ENCODE measurements at places on chromosomes 11 and 22.

GRCh38 chr11:74283580-74284180 lies 27.8 kb downstream of the P4HA3 start:
- no peak for DNase-seq

DNA sequence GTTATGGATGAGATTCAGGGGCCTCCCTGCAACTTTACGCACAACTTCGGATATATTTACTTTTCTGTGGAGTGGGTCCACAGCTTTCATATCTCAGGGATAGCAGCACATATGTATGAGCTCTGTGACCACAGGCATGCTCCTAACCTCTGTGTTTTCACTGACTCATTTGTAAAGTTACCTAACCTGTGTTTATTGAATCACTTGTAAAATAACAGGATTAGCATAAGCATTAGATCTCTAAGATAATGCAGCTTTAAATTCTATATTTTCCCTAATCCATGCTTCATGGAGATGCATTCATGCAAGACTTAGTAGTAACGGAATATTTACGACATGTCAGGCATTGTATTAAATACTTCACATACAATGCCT lies 47.9 kb upstream of the DDI1 start:
- DNase-seq, result no peak

DNA sequence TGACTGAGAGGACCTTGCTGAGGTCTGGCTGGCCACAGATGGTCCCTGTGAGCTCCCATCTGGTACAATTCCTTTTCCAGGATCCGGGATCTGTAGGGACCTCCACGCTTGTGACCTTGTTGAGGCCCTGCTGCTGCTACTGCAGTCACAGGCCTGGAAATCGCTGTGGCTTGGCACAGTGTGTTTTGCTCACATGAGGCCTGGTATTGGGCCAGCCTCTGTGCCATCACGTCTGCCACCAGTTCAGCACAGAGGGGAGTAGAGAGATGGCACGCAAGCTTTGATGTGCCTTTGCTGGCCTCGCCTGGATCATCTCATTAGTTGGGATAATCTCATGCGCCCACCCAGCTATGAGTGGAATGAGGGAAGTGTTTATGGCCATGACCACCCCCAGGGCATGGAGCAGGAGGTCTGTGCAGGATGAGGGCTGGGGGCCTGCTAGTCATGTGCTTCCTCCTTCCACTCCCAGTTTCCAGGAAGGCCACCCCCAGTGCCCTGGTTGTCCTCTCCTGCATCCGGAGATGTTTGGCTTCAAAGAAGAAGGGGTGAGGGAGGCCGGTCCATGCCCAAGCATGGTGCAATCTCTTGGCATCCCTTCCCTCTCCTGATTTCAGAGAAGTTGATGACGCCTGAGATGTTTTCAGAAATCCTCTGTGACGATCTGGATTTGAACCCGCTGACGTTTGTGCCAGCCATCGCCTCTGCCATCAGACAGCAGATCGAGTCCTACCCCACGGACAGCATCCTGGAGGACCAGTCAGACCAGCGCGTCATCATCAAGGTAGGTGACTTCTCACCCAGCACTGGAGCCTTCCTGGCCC lies 22.4 kb downstream of the DERL3 start:
- no peak for DNase-seq

DNA sequence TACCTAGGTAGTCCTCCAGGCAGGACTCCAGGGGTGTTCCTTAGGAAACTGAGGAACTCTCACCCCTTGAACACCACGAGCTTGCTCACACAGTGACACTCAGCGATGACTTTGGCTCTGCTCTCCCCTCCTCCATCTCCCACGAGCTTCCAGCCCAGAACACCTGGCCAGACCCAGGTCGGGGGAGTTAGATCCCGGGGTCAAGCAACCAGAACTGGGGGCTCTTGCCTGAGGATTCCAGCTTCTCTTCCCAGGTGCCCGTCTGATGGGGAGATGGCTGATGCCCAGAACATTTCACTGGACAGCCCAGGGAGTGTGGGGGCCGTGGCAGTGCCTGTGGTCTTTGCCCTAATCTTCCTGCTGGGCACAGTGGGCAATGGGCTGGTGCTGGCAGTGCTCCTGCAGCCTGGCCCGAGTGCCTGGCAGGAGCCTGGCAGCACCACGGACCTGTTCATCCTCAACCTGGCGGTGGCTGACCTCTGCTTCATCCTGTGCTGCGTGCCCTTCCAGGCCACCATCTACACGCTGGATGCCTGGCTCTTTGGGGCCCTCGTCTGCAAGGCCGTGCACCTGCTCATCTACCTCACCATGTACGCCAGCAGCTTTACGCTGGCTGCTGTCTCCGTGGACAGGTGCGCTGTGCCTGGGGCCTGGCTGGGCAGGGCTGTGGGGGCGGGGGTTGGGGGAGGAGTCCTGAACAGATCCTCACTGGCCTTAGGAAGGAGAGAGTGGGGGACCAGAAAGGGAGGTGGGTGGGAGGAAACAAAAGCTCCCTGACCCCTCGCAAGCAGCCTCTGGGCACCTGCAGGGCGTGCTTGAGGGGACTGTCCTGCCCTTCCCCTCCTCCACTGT lies at the start of gene GALR3:
Gene GALR3 (plus strand): TSS at position 249 of the 852 bp plus-strand sequence. CDS start 25 bp downstream, at position 274.
- DNase-seq, result no peak

DNA sequence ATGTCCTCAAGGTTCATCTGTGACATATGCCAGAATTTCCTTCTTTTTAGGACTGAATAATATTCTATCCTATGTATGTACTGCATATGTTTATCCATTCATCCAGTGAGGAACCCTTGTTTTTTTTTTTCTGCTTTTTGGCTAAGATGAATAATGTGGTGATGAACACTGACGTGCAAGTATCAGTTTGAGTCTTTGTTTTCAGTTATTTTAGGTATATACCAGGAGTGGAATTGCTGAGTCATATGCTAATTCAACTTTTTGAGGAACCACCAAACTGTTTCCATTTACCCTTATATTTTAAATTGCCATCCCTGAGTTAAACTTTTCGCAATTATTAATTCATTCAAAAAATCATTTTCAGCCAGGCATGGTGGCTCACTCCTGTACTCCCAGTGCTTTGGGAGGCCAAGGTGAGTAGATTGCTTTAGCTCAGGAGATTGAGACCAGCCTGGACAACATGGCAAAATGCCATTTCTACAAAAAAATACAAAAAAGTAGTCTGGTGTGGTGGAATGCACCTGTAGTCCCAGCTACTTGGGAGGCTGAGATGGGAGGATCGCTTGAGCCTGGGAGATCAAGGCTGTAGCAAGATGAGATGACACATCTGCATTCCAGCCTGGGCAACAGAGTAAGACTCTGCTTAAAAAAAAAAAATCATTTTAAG lies 64.2 kb downstream of the MICAL2 start:
- DNase-seq, result no peak

- DNase-seq, result peak; percentile 69
Measured at GRCh38 chr11:128796270-128796669, 70.8 kb downstream of the KCNJ1 start.
